ENCODE measurements at places on chromosomes 6 and 20.

DNA sequence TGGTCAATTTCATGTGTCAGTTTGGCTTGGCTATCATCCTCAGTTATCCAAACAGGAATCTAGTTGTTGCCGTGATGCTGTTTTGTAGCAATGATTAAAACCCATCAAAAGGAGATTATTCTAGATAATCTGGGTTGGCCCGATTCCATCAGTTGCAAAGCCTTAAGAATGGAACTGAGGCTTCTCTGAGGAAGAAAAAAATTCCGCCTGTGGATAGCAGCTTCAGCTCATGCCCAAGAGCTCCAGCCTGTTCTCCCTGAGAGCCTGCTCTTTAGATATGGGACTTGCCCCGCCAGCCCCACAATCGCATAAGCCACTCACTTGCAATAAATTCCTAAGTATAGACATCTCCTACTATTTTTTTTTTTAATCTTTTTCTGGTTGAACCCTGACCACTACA lies 61.5 kb downstream of the SEL1L2 start:
- DNase-seq, result no peak

GRCh38 chr6:15864038-15864707 lies 201.3 kb upstream of the DTNBP1 start:
- DNase-seq, result no peak

GRCh38 chr6:1801401-1801800 lies 191.7 kb downstream of the FOXC1 start:
- no peak for DNase-seq

DNA sequence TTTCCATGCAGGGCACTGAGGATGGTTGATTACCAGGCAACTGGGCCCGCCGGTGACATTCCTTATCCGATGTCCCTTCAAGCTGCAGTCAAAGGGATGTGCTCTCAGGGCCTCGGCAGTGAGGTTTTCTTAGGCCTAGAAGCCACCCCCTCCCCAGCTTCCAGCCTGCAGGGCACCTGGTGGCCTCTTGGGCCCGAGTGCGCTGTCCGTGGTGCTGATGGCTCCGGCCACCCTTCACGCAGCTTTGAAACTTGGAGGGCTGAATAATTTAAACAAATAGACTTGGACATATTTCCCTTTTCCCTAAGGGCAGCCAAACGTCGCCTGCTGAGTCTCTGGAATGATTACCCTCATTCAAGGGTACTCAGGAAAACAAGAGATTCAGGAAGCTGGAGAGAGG lies 8.9 kb upstream of the MLN start:
- no peak for DNase-seq

GRCh38 chr6:90241229-90241880 lies 55.3 kb downstream of the BACH2 start:
- no peak for DNase-seq

DNA sequence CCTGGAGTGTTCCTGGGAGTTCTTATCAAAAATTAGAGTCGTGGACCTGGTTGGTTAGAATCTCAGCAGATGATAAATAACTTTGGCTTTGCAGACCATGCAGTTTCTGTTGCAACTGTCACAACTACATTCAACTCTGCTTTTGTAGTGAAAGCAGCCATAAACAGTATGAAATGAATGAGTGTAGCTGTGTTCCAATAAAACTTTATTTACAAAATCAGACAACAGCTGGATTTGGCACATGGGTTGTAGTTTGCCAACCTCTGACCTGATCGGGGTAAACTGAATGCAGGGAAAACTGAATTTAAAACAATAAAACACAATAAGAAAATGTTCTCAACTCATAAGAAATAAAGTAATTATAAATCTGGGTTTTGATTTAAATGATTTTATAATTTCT lies 513.8 kb downstream of the CDKAL1 start:
- no peak for DNase-seq

DNA sequence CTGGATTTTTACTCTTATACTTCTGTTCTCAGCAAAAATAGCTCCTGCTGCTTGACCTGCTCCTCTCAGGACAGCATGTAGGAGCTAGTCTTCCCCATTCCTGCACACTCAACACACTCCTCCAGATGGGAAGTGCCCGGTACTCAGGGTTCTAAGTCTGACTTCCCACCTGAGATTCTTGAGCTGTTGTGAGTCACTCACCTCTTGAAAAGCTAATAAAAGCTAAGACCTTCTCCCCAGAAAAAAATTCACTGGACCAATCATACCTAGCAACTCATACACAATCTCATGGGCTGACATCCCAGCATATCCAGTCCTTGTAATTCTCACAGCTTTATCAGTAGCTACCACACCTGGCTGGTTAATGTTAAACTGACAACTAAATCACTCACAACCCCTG lies 53.5 kb downstream of the TRPC4AP start:
- no peak for DNase-seq

DNA sequence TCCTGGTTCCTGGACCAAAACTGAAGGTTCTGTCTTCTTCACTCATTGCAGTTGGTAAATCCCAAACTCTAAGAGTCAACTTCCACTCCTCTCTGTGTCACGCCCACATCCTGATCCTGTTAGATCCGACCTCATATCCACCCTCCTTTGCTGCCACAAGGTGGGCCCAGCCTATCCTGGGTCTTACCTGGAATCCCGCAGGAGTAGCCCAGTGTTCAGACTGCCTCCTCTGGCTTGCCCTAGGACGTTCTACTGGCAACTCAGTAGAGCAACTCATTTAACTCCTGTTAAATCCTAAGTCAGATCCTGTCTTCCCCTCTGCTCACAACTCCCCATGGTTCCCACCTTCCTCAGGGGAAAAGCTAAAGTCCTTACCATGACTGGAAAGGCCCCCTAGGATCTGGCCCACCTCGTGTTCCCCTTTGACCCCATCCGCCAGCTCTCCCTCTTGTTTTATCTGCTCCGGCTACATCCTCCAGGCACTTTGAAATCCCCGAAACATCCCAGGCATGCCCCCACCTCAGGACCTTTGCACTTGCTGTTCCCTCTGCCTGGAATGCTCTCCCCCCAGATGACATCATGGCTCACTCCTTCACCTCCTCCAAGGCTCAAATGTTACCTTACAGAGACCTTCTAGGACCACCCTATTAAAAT lies 43.9 kb downstream of the TFEB start:
- DNase-seq, result no peak

DNA sequence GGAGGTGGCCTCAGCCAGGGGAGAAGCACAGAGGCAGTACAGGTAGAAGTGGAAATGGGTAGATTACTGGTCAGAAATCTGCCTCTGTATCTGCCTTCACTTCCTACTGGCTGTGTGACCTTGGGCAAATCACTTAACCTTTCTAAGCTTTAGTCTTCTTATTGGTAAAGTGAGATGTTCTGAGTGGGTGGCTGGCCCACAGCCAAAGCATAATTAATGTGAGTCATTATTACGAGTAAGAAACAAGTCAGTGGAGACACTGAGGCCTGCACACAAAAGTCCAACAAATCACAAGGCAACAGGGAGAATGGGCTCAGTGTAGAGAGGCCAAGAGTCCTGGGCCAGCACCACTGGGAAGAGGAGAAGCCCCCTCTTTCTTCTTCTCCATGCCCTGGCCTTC lies 39.1 kb downstream of the NRN1 start:
- DNase-seq, result no peak

- no peak for DNase-seq
These were observed 28.8 kb downstream of the FAM8A1 start for GRCh38 chr6:17628873-17629272.

- peak; percentile 59 for DNase-seq
These were observed 46.3 kb downstream of the GABRR2 start for GRCh38 chr6:89268776-89269175.

DNA sequence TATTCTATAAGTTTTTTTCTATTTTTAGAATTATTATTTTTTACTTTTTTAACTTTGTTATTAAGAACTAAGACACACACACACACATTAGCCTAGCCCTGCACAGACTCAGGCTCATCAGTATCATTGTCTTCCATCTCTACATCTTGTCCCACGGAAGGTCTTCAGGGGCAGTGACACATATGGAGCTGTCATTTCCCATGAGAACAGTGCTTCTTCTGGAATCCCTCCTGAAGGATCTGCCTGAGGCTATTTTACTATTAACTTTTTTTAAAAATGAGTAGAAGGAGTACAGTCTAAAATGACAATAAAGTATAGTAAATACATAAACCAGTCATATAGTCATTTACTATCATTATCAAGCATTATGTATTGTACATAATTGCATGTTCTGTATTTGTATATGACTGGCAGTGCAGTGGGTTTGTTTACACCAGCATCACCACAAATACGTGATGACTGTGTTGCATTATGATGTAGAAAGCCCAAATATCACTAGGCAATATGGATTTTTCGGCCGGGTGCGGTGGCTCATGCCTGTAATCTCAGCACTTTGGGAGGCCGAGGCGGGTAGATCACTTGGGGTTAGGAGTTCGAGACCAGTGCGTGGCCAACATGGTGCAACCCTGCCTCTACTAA lies 57.9 kb downstream of the HIVEP1 start:
- DNase-seq, result no peak

DNA sequence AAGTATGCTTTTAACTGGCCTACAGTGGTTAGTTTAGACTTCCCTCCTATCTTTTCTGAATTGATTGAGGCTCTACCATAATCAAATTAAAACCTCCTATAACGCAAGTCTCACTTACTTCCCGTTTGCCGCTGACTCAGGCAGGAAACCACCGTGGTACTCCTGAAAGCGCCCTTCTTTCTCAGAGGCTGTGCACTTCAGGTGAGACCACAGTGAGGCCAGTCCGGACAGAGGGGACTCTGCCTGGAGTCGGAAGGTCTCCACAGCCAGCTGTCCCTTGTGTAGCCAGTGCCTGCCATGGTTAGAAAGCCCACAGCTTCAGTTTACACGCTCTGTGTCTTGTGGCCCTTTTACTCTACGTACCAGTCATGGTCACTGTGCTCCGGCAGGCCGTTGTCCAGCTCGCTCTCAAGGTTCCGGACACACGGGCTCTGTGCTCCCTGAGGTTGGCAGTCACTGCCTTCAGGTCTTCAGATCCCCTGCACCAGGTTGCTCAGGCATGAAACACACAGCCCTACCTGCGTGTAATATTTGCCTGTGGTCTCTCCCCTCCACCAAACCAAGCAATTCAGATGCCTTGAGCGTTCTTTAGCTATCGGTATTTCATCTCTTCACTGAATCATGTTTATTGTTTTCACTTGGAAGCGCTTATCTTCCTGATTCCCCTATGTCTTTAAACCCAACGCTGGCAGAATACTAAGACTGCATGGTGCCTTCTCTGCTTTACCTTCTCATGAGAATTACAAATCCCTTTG lies 178.8 kb downstream of the SMOC2 start:
- DNase-seq, result no peak

- DNase-seq, result peak; percentile 81
These were observed 40.4 kb upstream of the MCUR1 start for GRCh38 chr6:13854716-13855250.

- no peak for DNase-seq
These were observed 37.5 kb upstream of the TMEM170B start for GRCh38 chr6:11500008-11500407.

DNA sequence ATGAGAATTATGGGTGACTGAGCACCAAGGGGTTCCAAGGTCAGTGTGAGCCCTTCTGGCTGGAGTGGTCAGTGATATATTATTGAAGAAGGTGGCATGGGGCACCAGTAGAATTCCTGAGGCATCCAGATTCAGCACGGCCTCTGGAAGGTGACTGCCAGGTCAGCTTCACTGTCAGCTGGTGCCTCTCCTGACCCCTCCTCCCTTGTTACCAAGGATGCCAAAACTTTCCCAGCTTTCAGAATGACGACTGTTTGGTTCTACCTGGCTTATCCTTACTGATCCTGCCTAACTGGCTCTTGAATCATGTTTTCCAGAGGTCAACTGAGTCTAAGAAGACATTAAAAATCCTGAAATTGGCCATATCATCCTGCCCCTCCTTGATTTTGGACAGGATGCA lies 189.2 kb upstream of the AGPAT4 start:
- no peak for DNase-seq

- DNase-seq, result no peak
These were observed 124.7 kb downstream of the IRF4 start for GRCh38 chr6:516213-516612.

DNA sequence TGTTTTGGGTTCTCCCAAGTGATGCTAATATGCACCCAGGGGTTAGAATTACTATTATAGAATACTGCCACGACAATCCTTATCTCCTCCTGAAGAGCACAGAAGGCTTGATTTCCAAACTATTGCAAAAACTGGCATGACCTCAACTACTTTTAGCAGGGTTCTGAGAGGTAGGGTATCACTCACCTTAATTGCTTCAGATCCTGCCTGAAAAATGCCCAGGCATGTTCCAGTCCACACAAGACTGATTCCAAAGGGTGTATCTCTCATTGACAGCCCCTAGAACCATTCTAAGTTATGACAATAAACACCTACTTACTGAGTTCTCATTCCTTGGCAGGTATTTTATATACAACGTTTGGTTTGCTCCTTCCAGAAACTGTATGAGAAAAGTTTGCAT lies 5.0 kb upstream of the DSE start:
- no peak for DNase-seq

GRCh38 chr6:90068703-90069523 lies 174.6 kb downstream of the GJA10 start:
- no peak for DNase-seq

DNA sequence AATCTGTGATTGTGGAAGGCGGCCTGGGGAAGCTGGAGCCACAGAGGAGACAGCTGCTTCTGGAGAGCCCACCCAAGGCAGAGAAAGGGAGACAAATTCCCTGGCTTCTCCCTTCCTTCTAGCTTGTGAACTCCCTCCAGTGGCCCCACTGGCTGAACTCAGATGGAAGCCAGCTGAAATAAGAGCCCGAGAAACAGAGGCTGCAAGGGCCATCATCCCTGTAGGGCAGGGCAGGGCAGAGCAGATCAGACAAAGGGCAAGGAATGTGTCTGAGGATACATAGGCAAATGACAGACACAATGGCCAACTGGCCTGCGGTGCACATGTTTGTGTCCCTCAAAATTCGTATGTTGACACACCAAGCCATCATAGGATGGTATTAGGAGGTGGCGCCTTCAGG lies 25.3 kb downstream of the MDFI start:
- no peak for DNase-seq

DNA sequence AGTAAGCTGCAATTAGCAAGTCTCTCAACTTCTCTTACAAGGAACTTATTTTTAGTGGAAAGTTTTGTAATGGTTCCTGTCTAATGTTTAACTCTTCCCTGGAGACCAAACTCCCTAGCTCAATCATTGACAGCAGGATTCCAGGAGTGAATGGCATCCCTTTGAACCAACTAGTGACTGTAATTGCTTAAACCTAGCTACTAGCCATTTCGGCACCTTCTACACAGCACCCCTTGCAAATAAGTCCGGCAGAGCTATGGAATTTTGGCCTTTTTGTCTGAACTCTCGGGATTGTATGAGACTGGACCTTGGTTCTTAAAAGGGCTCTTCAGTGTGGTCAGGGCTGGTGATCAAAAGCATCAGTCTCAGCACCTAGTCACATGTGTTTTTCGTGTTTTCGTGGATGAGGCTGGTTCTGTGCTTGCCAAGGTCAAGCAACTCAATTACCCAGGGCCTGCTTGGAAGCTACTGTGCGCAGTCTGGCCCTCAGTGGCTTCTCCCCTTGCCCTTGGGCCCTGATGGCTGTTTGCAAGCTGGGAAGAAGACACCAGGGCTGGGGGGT lies 135.3 kb upstream of the NEDD9 start:
- DNase-seq, result no peak

GRCh38 chr6:33843131-33844121 lies 39.6 kb upstream of the MLN start:
- no peak for DNase-seq

- no peak for DNase-seq
These were observed 21.3 kb upstream of the HIVEP2 start for GRCh38 chr6:142966294-142966693.

Measured in osteocyte (in vitro differentiated cells).